ENCODE measurements at places on chromosomes 6 and 20.

GRCh38 chr20:59171986-59172385 is 8.4 kb downstream of the ZNF831 start:
- no peak for DNase-seq

DNA sequence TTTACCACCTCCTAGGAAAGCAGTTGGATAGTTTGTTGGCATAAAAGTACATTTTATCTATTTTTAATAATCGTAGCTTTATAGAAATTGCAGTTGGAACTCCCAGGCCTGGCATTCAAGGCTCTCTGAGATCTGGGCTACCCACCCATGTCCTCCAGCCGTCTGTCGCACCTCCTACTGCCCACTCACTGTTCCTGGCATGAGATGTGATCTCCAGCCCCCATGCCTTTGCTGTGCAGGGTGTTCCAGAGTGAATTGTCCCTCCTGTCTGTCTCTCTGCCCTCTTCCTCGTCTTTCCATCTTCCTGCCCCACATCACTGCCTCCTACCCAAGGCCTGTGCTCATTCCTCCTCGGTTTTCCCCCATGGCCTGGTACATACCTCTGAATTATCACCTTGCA is 50.7 kb downstream of the PTPN1 start:
- DNase-seq: no peak

- no peak for DNase-seq
Measured at GRCh38 chr20:44438782-44439181, 36.9 kb upstream of the TTPAL start.

- no peak for DNase-seq
Measured at GRCh38 chr6:52881662-52881995, 27.9 kb downstream of the GSTA3 start.
